ENCODE measurements at places on chromosomes 12 and 14.

DNA sequence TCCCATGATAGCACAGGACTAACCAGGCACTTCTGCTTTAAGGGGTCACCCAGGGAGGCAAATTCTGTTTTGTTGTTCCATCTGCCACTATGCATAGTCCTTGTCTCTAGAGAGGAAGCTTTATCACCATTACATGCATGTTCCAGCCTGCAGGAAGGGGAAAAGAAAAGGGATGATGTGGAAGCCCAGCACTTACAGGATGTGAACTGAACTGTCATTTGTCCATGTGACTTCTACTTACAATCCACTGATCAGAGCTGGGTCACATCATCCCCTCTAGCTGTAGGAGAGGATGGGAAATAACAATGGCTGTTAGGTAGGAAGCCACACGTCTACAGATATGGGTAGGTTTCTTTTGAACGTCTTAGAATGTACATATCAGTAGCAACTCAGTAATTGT lies 203.1 kb downstream of the PTPRO start:
- no peak for DNase-seq

- no peak for DNase-seq
Measured at GRCh38 chr12:121227294-121227693, 17.4 kb downstream of the P2RX4 start.

DNA sequence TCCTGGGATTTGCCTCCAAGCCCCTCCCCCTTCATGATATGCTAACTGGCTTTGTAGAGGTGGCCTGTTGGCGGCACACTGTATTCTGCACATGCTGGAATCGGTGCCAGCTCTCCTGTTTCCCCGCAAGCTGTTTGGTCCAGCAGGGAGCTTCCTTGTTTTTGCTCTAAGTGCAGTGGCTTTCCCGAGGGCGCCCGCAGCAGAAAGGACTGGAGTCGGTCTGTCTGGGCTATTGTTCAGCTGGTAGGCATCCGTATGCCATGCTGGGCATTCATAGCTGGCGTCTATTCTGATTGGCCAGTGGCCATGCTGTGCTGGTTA lies 88.9 kb upstream of the MED13L start:
- no peak for DNase-seq

- no peak for DNase-seq
Measured at GRCh38 chr12:69688021-69688420, 11.1 kb downstream of the BEST3 start.

DNA sequence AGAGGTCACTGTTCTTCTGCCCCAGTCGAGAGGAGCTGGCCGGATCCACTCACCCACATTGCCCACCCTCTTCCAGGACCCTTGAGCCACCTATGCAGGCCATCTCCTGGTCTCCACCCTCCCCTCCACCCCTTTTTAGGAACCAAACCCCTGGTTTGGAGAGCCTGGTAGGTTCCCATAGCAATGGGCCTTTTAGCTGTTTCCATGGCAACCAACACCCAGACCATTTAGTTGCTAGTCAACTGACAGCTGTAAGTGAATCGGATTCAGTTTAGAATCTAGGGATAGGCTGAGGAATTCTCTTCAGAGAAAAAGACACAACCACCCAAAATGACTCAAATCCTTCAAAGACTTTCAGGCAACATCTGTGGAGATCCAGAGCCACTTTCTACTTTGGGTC lies 16.5 kb downstream of the NPC2 start:
- DNase-seq = no peak

DNA sequence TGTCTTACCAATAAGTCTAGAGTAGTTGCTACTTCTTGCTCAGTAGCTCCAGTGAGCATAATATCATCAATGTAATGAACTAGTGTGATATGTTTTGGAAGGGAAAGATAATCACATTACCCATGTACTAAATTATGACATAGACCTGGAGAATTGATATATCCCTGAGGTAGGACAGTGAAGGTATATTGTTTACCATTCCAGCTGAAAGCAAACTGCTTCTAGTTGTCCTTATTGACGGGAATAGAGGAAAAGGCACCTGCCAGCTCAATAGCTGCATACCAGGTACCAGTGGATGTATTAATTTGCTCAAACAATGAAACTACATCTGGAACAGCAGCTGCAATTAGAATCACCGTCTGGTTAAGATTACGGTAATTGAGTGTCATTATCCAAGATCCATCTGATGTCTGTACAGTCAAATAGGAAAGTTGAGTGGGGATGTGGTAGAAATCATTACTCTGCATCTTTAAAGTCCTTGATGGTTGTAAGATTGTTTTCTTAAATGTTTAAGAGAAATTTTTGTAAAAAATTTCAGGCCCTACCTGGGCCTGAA lies 100.0 kb upstream of the ARHGAP5 start:
- DNase-seq = no peak

- no peak for DNase-seq
Measured at GRCh38 chr12:64187370-64187769, 34.7 kb downstream of the KICS2 start.

DNA sequence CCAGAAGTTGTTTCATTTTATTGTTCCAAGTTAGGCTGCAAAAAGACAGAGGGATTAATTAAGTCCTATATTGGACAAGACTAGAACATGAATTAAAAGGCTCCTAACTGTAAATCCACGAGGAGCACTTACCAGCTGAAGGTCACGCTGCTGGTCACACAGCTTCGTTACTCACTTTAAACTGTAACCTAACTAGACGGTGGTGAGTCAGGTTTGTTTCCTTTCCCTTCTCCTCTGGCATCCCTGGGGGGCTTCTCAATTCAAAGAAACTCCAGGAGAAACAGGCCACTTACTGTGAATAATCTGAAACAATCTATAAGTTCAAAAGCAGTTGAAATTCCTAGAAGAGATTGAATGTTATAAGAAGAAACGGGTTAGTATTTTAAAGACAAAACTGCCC lies 331.4 kb downstream of the BCAT1 start:
- no peak for DNase-seq

DNA sequence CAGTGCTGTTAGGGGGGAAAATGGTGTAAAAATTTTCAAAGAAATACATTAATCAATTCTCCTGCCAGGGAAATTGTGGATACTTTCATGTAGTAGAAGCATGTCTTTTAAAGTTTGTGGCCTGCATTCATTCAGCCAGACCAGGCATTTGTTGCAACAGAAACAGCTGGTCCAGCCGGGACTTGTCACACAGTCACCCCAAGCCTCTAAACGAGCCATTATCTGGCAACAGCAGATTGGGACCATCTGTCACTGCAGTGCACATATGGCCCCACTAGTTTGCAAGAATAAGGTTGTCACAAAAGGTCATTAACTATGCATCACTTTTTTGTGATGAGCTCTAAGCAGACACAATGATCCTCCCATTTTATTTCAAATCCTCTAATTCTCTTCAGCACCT lies 193.9 kb downstream of the PHLDA1 start:
- DNase-seq = no peak

DNA sequence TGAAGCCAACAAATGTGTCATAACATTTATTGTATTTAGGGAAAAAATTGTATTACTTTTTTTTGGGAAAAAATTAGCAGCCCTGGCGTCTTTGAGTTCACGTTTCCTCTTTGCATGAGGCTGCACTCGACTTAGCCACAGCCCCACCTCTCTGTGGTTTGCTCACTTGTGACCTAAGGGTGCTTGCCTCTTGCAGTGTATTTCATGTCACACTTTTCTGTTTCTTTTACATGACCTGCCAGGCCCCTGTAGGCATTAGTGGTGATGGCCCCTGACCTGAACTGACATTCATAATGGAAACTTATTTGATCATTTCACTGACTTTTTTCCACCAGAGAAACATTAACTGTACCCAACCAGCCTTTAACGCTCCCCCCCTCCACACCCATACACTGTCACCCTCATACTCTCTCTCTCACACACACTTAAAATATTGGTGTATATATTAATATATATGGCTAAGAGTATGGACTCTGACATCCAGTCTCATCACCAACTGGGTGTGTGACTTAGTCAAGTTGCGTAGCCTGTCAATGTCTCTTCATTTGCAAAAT lies 122.9 kb downstream of the PRKCH start:
- DNase-seq = no peak

DNA sequence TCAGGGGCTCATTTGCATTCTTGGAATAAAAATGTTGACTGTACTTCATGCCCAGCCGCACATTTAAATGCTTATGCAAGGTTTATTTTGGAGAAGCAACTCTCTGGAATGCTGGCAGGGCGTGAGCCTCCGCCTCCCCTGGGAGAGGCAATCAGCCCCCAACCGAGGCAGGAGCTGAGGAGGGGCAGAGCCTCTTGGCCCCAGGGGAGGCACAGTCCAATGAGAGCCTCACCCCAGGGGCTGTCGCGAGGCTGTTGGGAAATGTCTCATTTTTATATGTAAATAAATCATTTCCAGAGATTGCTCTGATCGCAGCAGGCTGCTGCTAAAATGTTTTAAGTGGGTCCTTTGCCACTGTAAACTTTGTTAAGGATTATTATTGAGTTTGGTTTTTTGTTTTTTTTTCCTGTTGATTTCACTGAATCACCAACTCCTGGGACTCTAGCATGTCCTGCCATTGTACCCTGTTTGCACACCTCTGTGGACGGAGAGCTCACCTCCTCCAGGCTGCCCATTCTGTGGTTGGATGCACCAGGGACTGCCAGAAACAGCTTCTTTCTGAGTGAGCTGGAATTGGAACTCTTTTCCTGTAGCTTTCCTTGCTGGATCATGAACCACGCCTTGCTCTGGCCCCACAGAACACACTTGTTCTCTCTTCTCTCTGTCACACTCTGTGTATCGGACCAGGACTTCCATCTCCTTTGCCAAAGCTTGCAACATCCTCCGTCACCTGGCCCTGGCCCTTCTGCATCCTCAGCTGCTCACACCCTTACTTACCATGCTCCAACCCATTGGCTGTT lies 46.9 kb upstream of the FAM181A start:
- DNase-seq = no peak

DNA sequence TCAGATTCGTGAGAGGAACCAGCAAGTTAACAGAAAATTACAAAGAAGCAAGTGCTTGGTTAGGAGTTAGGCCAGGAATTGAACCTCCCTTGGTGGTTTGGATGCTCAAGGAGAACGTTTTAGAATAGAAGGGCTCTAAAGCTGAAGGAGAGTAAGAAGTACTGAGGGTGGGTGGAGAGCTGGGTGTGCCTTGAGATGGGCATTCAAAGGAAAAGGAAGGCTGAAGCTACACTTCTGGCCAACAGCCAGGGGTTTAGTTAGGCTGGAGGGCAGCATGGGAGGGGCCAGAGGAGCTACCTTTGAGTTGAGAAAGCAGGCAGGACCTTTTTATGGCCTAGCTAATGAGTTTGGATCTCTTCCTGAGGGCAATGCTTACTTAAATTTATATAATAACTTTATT lies 421.2 kb downstream of the CCDC91 start:
- no peak for DNase-seq

DNA sequence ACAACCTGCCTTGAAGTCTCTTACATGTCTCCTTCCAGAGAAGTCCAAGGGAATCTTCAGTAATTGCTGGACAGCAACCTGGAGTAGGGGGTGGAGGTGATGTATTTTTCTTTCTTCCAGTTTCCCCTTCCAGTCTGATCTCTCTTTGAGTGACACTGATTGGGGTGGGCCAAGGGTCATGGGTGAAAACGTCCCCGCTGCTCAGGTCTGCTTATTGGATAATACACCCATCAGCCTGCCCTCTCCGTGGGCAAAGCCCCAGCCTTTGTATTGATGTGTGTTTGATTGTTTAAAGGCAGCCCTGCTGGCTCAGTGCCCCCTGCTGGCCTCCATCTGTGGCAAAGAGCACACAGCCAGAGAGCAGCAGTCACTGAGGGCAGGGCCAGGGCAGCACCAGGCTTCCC lies 35.7 kb upstream of the ATP2A2 start:
- no peak for DNase-seq

- DNase-seq = no peak
Measured at GRCh38 chr14:87667659-87668058, 325.3 kb downstream of the GALC start.

DNA sequence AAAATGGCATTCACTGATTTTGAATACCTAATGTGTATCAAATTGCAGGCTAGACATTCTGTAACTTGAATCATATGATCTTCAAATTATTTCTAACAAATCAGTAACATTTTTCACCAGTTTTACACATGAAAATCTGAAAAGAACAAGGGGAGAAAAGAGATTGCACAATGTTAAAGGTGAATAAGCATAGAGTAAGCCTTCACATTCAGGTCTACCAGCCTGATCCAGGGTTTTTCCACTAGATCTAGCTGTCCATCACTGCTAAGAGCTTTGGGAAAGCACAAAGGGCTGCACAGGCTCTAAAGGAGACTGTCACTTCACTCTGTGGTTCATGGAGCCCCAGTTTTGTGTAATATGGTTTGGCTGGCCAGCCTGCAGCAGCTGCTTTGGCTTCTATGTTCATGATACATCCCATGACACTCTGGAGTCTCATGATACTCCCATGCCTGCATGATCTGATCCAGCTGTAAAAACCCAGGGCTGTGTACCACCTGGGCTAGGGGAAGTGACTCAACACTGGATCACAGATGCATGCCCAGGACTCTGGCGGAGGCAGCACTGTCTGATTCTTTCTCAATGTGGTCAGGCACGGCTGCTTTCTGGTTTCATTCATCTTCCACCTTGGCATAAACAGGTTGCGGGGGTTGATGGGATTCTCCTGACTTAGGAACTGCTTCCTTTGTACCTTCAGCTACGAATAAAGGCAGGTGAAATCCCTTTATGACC lies 859.7 kb downstream of the GALC start:
- no peak for DNase-seq

DNA sequence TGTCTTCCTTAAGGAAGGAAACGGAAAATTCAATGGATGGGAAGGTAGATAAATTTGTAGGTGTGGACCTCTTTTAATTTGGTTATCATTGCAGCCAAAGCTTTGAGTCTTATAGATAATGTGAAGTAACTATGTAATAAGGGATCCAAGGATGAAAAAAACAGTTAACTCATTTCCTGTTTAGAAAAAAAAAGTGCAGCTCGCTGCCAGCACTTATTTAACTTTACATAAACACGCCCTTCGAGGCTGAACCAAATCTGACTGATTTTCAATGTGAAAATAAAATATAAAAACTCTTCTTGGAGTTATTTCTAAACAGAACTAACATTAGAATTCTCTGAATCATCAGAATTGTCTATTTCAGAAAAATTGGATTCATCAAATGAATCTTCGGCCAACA lies 7.0 kb downstream of the NUBPL start:
- DNase-seq = no peak

DNA sequence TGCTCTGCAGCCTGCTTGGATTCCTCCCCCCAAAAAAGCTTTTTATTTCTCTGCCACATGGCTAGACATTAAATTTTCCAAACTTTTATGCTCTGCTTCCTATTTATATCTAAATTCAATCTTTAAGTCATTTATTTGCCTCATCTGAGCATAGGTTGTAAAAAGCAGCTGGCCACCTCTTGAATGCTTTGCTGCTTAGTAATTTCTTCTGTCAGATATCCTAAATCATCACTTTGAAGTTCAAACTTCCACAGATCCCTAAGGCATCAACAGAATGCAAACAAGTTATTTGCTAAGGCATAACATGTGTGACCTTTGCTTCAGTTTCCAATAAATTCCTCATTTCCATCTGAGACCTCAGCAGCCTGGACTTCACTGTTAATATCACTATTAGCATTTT lies 209.6 kb downstream of the FSCB start:
- DNase-seq = no peak

DNA sequence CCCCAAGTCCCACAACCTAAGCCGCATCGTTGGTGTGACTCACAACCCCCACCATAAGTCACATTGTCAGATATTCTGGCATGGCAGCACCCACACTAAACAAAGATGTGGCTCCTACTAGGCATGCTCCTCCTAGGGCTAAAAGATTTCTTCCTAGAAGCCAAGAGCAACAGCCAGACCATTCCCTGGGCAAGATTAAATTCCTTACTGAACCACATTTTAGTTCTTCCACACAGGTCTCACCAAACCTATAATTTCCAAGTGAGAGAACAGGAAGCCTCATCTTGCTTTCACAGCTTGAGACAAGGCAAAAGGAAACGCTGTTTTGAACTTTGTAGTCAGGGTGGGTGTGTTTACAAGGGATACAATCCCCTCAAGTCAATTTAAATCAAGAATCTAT lies 632.8 kb downstream of the DIO2 start:
- DNase-seq = no peak

Data from vagina (tissue), 2 donors.